ENCODE measurements at places on chromosomes 2 and 18.
A peak's percentile ranks its signal among the peaks of the same experiment; 100 is the strongest.

GRCh38 chr18:2914185-2914880 lies 67.5 kb downstream of the EMILIN2 start:
- no peak for DNase-seq

- DNase-seq, result no peak
Observed at GRCh38 chr2:190334479-190335224, 8.7 kb upstream of the INPP1 start.

GRCh38 chr2:215415820-215416577 lies 19.9 kb downstream of the FN1 start:
- DNase-seq, result no peak

- no peak for DNase-seq
Observed at GRCh38 chr2:43333656-43334144, 107.3 kb upstream of the ZFP36L2 start.

GRCh38 chr2:71697106-71698004 lies 244.0 kb downstream of the DYSF start:
- DNase-seq, result no peak

GRCh38 chr2:20661421-20662307 lies 5.3 kb upstream of the GDF7 start:
- peak; percentile 88 for DNase-seq

- DNase-seq, result peak; percentile 58
Observed at GRCh38 chr2:54457323-54458023, 1.3 kb downstream of the SPTBN1 start.

GRCh38 chr18:69659142-69659651 lies 258.5 kb downstream of the DOK6 start:
- DNase-seq, result no peak

DNA sequence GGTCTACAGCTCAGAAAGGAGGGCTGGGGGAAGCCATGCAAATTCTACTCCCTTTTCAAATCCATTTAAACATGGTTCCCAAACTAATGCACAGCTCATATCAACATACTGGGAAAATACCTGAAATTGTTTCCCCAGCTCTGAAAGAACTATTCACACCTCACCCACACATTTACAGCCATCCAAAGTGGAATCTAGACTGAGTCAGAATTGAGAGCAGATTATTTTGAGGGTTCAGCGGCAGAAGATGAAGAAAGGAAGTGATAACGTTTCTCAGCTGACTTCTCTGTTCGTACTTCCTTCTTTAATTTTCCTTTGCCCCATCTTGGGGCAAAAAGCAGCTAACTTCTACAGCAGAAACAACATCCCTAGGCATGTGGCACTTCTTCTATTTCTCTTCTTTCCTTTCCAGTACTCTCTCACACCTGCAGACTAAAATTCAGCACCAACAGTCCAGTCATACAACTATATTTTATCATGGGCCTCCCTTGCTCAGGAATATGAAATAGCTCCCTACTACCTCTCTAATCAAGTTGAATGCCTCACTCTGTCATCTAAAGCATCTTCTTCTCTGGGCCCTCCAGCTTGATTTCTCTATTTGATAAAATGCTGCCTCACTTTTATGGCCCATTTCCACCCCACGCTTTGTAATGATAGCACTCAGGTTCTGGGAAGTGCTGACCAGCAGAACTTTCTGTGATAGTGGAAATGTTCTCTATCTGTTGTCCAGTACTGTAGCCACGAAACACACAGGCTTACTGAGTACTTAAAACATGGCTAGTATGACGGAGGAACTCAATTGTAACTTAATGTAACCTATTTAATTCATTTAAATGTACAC lies 35.9 kb downstream of the ARHGAP25 start:
- no peak for DNase-seq

DNA sequence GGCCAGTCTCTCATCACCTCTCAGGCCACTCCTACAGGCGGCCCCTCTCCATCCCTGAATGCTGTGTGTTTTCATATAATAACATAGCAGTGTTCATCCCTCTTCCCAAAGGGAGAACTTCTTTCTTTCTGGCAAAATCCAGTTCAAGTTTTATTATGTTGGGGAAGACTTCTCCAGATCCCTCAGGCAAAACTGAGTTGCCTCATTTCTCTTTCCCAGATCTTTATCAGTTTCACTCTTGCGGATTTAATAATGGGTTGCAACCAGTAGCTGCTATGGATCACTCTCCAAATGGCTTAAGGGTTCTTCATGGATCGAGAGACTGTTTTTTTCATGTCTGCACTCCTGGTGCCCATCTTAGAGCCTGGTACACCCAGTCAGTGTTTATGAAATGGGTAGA lies 129.9 kb downstream of the FHOD3 start:
- DNase-seq, result no peak

DNA sequence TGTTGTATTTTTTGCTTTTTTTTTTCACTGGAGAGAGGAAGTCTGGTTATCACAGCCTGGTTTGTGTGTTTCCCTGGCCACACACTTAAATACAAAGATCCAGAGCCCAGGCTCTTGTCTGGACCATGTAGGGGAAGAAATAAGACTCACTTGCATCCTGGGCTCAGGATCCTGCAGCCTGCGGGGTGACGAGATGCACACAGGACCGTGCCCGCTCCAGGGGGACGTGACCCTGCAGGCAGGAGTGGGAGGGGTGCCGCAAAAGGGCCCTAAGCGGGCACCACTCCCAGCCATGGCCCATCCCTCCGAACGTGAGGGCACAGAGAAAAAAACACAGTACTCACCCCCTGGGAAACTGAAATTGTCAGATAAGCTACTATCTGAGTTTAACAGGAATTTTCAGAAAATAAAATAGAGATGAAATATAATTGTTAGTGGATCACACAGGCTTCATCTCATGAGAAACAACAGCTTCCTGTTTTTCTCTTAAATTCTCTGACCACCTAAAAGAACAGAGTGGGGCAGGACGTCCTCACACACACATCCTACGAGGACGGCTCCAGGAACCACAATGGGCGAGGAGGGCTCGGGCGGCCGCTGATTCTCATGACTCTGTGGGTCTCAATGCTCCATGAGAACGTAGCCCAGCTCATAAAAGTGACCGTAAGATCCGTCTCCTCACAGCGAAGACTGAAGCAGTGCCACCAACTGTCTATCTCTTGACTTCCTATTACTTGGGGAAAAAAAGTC lies 142.6 kb upstream of the ALKAL2 start:
- no peak for DNase-seq

DNA sequence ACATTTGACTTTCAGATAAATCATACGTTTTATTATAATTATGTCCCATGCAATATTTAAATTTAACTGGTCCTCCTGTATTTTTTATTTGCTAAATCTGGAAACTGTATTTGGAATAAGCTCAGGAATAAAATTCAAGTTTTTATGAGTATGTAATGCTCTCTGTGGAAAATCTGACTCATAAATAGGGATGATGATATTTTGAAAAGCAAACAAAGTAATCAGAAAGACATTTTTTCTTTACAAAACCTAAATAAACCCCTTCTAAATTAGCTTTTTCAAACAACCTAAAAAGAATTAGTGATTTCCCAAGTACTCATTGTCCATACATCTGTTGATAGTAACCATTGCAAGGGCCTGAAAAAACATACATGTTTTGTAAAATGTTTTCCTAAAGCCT lies 41.1 kb downstream of the ASB1 start:
- no peak for DNase-seq

All from HTR-8/SVneo (cell line).